Central memory CD8-positive, alpha-beta T cell (primary cell): ENCODE measurements at places on chromosomes 7 and 10.

- DNase-seq, result no peak
These were observed 38.0 kb downstream of the INPP5A start for GRCh38 chr10:132575320-132576201.

GRCh38 chr10:17599089-17599488 is 18.1 kb downstream of the HACD1 start:
- DNase-seq, result no peak

GRCh38 chr7:24833549-24833948 is 76.3 kb upstream of the GSDME start:
- no peak for DNase-seq

DNA sequence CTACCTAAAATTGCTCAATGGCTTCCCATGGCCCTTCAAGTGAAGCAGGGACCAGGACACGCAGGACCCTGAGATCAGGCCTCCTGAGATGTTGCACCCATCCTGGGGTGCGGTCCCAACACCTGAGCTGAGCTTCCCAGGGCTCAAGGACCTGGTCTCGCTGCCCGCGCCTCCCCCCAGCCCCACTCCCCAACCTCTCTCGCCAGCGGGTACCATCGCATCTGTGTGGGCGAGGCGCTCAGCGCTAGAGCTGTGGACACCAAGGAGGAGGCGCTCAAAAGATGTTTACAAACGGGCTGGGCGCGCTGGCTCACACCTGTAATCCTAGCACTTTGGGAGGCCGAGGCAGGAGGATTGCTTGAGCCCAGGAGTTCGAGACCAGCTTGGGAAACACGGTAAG is 7.4 kb upstream of the CRYGN start:
- no peak for DNase-seq

- no peak for DNase-seq
These were observed 23.4 kb downstream of the TBXAS1 start for GRCh38 chr7:139852482-139852845.

GRCh38 chr10:132297526-132297925 is 10.2 kb downstream of the STK32C start:
- no peak for DNase-seq

DNA sequence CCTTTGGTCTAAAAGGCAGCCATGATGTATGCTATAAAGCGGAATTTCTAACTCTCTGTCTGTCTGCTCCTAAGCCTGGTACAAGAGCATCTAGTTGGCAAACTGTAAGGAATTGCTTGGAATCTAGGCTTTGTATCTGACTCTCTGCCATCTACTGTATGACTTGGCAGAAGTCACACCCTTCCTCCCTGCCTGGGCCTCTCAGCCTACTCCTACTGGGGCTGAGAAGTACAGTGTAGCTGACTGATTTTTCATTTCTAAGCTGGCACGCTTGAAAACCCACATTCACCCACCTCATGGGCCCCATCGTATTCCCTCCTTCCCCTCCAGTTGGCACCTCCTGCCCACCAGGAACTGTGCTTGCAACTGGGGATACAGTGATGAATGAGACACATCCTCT is 435.2 kb downstream of the PLXNA4 start:
- DNase-seq, result no peak

DNA sequence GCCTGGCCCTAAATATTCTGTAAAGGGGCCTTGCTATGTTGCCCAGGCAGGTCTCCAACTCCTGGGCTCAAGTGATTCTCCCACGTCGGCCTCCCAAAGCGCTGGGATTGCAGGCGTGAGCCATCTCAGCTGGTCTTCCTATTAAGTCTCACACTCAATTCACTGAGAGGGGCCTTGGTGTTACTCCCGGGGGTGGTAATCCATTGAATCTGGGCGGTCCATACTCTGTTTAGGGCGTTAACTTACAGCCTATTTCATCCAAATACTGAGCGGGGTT is 665 bp upstream of the SRRT start:
- DNase-seq, result no peak

GRCh38 chr10:77068969-77069368 is 568.6 kb downstream of the KCNMA1 start:
- no peak for DNase-seq

- DNase-seq, result no peak
These were observed 1124.7 kb downstream of the DNAJB9 start for GRCh38 chr7:109694149-109695071.

DNA sequence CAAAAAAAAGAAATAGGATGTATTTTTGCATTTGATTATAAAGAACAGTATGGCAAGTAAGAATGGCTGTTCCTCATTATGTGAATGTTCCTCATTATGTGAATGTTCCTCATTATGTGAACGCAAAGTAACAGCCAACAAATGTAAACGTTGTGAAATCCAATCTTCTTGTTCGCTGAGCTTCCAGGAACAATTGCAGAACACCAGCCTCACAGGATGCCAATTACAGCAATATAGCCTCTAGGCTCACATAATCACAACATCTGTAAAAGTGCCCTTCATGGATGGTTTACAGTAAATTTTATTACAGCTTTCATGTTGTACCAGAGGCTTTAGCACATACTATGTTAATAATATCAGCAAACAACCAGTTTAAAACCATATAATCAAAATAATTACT is 71.6 kb downstream of the THSD7A start:
- no peak for DNase-seq

DNA sequence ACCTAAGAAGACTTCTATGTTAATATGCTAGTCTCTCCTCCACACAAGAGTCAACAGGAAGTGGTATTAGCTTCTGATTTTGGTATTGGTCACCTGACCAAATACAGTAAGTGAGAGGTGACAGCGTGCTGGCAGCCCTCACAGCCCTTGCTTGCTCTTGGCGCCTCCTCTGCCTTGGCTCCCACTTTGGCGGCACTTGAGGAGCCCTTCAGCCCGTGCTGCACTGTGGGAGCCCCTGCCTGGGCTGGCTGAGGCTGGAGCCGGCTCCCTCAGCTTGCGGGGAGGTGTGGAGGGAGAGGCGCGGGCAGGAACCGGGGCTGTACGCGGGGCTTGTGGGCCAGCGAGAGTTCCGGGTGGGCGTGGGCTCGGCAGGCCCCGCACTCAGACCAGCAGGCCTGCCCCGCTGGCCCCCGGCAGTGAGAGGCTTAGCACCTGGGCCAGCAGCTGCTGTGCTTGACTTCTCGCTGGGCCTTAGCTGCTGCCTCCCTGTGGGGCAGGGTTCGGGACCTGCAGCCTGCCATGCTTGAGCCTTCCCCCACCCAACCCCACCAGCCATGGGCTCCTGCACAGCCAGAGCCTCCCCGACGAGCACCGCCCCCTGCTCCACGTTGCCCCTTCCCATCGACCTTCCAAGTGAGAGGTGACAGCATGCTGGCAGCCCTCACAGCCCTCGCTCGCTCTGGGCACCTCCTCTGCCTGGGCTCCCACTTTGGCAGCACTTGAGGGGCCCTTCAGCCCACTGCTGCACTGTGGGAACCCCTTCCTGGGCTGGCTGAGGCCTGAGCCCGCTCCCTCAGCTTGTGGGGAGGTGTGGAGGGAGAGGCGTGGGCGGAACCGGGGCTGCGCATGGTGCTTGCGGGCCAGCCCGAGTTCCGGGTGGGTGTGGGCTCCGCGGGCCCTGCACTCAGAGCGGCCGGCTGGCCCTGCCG is 4.2 kb upstream of the ACSL5 start:
- peak; percentile 48 for DNase-seq

- no peak for DNase-seq
These were observed 83.0 kb downstream of the NRG3 start for GRCh38 chr10:81957976-81958375.

GRCh38 chr7:102096012-102096332 is 190.7 kb upstream of the SH2B2 start:
- no peak for DNase-seq
